Stimulated activated CD8-positive, alpha-beta memory T cell treated with anti-CD3 and anti-CD28 coated beads, Interleukin-4, amount 100 ng/mL, for 1 hour (primary cell): ENCODE measurements at places on chromosomes 12 and 14.

DNA sequence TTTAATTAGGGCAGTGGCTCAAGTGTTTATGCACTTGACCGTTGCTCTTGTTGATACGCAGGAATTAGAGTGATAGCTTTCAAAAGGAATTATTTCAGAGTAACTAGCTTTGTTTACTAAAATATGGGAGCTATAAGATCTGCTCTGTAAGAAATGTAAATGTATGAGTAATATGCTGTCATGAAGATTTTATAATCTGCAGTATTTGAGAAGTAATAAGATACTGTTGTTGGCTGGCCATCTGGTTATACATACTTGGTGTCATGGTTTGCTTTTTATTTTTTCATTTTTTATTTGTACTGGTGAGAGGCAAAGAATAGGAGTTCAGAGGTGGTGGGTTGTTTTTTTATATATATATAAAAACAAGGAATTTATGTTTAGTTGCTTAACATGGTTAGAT, 58.5 kb downstream of the PLXNC1 start:
- DNase-seq, result no peak

DNA sequence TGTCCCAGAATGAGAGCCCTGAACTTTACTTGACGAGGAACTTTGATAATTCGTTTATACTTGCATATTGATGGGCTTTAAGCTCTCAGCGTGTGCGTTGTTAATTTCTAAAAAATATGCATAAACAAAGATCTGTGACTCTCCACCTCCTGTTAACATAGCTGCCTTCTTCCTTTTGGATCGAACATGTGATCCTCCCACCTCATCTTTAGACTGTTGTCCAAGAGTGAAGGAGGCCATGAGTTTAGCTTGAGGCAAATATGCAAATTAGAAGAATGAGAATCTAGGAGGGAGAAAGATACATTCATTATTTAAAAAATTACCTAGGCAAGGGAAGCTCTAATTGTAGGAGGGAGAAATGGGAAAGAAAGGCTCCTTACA, 617 bp downstream of the TTC8 start:
- DNase-seq, result no peak

DNA sequence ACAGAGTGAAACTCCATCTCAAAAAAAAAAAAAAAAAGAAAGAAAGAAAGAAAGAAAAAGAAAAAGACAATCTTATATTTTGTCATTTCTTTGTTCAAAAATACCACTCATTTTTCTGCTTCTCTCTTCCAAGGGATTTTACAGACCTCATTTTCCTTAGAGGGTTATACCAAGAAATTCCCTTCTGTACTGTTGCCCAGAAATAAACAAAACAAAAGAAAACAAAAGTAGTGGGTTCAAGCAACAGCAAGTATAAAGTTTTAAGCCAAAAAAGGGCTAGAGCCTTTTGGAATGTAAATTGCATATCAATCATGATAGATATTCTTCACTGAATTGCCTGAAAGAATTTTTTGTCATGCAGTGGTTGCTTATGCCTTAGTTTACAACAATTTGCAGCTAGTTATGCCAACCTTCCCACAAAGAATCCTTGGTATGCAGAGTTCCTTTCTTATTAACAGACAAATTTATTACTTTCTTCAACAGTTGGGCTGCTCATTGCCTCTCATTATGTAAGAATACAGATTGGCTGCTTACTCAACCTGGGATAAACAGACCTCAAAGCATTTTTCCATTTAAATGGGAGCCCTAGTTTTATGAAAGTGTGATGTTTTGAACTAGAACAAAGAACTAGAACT, 129.1 kb upstream of the PPFIA2 start:
- no peak for DNase-seq

- no peak for DNase-seq
Observed at GRCh38 chr14:72740966-72741825, 152.7 kb downstream of the DPF3 start.

DNA sequence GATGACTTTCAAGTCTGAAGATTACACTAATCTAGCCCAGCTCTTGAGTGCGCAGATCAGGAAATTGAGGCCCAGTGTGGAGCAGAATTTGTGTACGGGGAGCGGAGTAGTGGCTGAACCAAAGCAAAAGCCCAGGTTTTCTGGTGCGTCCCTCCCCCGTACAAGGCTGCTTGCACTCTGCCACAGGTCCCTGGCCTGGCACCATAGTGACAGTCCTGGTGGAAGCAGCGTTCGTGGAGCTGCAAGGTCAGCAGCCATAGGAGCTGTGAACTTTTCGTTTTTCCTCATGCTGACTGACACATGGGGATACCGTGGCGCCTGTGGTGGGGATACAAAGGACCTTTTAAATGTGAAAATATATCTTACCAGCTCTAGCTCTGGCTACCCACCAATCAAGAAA, 1.7 kb downstream of the EVL start:
- DNase-seq, result no peak

DNA sequence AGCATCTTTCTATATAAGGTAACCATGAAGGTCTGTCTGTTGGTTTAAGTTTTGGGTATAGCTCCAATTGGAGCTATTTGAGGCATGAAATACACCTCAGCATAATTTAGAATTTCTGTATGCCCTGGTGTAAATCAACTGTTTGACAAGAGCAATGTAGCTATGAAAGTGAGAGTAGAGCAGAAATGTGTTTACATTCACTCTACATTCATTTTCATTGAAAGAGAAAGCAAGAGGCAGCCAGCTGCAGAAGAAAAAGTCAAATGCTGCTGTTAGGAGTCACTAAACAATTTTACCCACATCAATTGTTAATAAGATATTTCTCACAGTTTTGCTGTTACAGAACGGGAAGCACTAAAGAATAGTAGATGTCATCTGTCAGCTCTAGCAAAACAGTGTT, 252.5 kb downstream of the SLC6A15 start:
- no peak for DNase-seq

DNA sequence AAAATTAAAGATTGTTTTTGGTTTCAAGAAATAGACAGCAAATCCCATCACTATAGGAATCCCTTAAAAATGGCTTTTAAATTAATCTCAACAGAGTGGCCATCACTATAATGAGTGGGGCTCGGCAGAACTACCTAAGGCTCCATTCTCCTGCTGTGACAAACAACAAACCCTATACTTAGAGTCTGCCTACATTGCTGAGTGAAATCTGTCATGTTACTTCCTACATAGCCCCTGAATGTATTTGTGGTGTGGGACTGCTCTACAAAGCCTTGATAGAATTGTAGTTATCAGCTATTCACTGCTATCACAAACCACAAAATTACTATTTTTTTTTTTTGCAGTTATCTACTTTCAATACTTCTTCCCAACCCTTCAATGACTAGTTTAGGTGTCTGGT, 538.7 kb upstream of the ATXN7L3B start:
- DNase-seq, result no peak

GRCh38 chr12:2273288-2273687, 220.5 kb downstream of the CACNA1C start:
- no peak for DNase-seq

DNA sequence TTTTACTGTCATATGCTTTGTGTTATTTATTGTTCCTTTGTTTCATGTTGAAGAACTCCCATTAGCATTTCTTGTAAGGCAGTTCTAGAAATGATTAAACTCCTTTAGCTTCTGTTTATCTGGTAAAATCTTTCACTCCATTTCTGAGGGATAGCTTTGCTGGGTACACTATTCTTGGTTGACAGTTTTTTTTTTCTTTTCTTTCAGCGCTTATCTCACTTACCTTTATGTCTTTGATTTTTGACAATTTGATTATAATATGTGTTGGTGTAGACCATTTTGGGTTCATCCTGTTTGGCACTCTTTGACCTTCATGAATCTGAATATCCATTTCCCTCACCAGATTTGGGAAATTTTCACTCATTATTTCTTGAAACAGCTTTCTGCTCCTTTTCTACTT, 16.2 kb downstream of the FBXO33 start:
- no peak for DNase-seq

GRCh38 chr12:12699345-12699744, 3.4 kb upstream of the GPR19 start:
- no peak for DNase-seq

DNA sequence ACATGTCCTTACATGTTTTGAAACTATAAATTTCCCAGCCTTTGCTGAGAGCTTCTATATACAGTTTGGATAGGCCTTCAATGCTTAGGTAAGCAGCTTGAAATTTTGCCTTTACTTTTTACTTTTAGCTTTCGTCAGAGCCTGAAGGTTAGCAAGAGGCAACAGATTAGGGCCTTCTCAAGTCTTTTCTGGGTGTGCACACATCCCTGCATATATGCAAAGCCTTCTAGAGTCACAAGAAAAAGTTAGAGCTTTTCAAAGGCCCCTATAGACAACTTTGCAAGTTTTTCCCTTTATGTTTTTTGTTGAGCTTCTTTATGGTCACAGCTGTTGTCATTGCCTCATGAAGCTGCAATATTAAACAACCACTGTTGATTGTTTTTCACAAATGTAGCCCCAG, 778.4 kb downstream of the GALC start:
- DNase-seq, result no peak

DNA sequence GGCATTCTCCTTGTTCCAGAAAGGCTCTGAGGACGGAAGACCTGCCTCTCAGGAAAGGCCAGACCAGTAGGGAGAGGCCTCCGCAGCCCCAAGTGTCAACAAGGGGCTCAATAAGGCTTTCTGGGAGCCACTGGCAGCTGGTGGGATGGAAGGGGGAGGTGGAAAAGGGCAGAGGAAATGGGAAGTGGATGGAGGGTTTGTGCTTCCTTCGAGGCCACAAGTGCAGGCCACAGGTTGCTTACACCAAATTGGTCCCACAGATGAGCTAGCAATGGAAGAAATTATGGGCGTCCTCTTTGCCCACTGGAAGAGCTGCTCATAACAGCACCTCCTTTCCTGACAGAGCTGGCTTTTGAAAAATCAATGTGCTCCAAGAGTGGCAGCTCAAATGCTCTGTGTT, 28.2 kb downstream of the P2RX4 start:
- DNase-seq, result no peak

- DNase-seq, result no peak
Observed at GRCh38 chr12:14852880-14853279, 9.6 kb upstream of the ART4 start.

DNA sequence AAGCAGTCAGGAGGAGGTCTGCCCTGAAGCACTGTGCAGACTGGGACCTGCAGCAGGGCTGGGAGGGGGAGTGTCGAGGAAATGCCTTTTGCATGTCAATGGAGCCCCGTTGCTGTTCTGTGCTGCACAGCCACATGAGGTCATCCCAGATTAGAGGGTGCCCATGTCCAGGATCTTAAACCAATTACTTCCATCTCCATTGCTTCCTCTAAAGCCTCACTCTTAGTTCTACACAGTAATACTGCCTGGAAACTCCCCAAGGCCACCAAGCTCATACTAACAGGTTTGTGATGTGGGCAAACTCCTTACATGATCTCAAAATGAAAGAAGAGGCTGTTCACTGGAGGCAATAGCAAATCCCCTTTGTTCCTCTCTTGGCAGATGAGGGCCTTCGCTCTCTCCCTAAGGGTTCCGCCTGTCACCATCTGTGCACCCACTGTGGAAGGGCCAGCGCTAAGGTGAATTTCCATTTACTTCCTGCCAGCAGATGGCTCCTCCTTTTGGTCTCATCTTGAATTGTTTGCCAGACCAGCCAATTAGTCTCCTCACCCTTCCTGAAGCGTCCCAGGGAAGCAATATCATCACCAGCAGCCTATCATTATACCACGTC, 35.4 kb upstream of the LTA4H start:
- no peak for DNase-seq

- DNase-seq, result no peak
Observed at GRCh38 chr12:44217146-44217883, 381.4 kb downstream of the TMEM117 start.
